NCI-H82 (cell line): ENCODE measurements at places on chromosomes 3 and 15.
A peak's percentile ranks its signal among the peaks of the same experiment; 100 is the strongest.

DNA sequence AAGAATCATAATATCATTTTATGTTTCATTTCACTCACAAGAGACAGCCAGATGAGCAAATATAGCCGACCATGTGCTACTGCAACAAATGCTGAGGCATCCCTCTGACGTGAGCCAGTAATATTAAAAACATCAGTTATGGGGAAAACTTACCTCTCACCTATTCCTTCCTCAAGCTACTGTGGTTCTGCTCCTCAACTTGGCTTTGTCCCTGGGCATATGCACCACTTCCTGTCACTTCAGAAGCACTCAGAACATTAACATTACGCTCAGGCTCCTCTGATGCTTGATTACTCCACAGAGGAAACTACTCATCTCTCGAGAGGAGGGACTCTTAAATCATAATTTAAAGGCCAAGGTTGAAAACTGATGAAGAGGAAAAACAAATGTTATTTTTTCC, 457.0 kb upstream of the ALCAM start:
- peak; percentile 19 for DNase-seq

DNA sequence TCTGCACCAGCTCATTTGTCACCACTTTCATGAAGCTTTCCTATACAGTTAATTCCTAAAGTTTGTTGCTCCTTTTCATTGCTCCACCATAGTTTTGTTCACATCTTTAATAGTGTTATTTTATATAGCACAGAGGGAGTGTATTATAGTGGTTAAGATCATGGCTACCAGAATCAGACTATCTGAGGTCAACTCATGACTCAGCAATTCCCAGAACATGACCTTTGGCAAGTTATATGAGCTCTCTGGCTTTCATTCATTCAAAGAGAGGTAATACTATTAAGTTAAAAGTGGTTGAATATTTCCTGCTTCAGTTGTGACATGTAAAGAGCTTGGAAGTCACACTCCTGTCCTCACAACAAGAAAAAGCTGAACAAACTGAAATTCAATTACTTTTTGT, 1073.5 kb downstream of the NAALADL2 start:
- no peak for DNase-seq

DNA sequence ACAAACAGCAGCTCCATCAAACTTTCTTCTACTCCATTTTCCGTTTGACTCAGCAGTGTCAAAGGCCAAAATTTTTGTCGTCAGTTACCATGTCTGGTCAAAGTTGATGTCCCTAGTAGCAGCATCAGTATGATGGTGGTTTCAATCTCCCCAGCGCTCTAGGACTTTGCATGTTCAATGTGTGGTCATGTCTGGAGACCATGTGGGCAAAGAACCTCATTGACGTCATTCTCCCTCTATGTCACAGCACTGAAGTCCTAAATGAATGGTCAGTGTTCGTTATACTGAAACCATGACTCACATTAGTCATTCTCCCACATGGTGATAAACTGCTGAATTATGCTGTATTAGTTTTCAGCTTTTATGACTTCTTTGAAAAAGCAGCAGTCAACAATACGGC, 23.2 kb downstream of the SHC4 start:
- DNase-seq = no peak

DNA sequence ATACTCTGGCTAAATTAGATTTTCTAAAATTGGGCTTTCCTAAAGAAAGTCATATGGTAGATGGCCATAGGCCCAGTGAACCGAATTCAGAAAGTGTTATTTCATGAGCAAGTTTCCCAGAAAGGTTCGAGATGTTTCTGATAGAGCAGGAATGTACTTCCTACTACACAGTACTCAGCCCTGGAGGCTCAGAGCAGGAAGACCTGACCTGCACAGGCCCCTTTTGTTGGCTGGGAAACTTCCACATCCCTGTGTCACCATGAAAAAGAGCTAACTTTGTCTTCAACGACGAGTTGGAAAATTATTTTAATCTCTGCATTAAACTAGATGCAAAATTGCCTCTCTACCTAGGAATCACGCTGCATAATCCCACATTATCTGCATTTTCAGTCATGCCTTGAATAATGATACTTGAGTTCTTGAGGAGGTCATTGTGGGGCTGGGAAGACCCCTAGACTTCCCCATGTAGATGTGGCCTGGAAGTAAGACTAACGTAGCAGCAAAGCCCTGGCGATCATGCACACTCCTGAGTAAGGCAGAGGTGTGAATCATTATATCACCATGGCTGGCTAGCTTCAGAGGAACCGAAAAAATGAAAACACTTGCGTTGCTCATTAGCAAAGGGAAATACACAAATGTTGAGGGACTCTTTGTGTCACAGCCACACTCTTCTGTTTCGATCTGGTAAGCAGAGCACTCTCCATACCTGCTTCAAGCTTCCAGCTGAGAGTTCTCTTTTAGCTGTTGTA, 47.1 kb downstream of the CMTM7 start:
- no peak for DNase-seq

DNA sequence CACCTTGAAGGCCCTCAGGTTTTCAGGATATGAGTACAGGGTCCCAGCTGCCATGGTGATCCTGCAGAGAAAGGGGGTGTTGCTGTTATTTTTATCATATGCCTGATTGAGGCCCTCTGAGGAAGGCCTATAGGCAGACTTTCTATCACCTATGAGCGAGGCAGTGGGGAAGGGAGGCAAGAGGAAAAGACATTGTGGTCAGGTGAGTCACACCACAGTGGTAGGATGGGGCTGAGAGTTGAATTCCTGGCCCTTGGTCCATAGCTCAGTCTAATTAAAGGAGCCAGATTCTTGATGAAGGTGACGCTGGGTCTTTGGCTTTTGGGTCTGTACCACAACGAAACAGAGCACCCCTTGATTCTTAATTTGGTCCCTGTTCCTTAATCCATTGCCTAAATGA, 72.7 kb downstream of the ZNF621 start:
- DNase-seq = no peak

DNA sequence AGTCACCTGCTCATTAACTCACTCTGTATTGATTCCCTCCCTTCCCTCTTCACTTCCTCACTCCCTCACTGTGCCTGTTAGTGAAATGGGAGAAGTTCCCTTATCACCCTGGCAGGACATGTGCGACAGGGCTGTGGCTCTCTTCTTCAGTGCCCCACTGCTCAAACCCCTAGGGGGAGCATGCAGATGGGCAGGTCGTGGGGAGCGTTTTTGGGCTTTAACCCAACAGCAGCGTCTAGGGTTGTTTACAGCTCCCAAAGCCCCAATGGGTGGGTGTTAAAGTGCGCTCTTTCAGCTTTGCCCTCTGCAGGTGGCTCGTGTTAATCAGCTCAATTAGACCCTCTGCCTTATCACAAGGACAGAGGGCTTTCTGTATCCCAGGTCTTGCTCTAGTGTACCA, 447.8 kb upstream of the PROK2 start:
- DNase-seq = peak; percentile 10

DNA sequence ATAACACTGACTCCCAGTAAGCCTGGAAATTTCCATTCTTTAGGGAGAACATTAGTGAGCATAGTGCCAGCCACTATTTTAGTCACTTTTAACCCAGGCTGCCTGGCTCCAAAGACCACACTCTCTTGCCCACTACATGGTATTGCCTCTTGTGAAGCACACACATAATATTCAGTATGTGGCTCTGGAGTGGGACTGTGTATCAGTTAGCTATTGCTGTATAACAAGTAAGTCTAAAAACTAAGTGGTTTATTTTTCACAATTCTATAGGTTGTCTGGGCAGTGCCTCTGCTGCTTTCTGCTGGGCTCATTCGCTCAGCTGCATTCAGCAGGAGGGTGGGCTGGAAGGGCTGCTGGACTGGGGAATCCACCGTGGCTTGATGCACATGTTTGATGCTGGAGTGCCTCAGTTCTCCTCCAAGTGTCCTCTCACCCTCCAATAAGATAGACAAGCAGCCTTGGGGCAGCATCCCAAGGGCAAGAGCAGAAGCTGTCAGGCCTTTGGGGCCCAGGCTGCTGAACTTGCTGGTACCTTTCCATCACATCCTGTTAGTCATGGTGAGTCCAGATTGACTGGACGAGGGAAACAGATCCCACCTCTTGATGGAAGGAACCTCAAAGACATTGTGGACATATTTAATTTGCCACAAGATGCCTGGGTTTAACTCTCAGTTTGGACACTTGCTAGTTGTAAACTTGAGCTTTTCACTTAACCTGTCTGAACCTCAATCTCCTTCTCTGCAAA, 66.6 kb upstream of the TLE3 start:
- DNase-seq = no peak

DNA sequence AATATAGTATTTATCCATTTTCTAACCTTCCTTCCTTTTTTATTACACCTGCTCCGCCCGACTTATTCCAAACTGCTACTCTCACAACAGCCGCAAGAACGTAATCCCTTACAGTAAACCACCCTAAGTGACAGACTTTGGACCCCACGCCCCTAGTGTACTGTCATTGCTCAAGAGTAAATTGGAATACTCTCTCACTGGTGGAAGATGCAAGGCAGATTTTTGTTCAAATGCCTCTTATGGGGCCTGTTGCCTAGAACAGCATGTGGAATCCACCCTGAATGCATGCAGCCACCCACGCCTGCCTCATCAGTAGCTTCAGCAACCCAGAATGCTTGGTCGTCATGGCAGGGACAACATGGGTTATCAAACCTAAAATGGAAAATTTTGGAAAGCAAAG, 226.2 kb upstream of the ST8SIA2 start:
- no peak for DNase-seq

DNA sequence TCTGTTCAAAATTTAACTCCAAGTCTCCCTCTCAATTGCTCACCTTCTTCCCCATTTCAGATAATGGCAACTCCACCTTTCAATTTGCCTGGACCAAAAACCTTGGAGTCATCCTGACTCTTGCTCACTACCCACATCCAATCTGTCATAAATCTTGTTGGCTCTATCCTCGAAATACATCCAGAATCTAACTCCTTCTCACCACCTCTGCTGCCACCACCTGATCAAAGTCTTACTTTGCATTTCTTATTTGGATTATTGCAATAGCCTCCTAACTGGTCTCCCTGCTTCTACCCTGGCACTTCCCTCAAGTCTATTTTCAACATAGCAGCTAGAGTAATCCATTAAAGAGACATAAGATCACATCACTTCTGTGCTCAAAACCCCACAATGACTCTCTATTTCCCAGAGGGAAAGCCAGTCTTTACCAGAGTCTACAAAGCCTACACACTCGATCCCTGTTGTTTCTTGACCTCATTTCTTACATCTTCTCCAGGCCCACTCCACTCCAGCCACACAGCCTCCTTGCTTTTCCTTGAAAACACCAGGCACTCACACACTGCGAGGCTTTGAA, 86.6 kb downstream of the GPR156 start:
- peak; percentile 58 for DNase-seq
